Urinary bladder (tissue), 4 donors: ENCODE measurements at places on chromosomes 2 and 18.
A peak's percentile ranks its signal among the peaks of the same experiment; 100 is the strongest.

GRCh38 chr2:219870041-219870440 lies 242.6 kb downstream of the SLC4A3 start:
- no peak for DNase-seq

- no peak for DNase-seq
Measured at GRCh38 chr2:39546937-39547336, 109.9 kb upstream of the MAP4K3 start.

- DNase-seq: no peak
Measured at GRCh38 chr2:191516260-191516659, 161.7 kb upstream of the NABP1 start.

GRCh38 chr18:74268933-74269620 lies 22.7 kb downstream of the CYB5A start:
- DNase-seq: no peak

- DNase-seq: no peak
Measured at GRCh38 chr2:3776311-3776710, 72.9 kb downstream of the DCDC2C start.

- DNase-seq: peak; percentile 37
Measured at GRCh38 chr2:240560084-240560479, at the start of gene DUSP28. TSS of gene DUSP28 (plus strand) at chr2:240560357. CDS start at chr2:240560685, 328 bp downstream.

- no peak for DNase-seq
Measured at GRCh38 chr18:60929966-60930365, 403.3 kb upstream of the CDH20 start.
